ENCODE measurements at places on chromosomes 3 and 15.

GRCh38 chr3:69855436-69856162 is 116.3 kb downstream of the MITF start:
- no peak for DNase-seq

- no peak for DNase-seq
Observed at GRCh38 chr3:100209948-100210771, 50.6 kb upstream of the TBC1D23 start.

DNA sequence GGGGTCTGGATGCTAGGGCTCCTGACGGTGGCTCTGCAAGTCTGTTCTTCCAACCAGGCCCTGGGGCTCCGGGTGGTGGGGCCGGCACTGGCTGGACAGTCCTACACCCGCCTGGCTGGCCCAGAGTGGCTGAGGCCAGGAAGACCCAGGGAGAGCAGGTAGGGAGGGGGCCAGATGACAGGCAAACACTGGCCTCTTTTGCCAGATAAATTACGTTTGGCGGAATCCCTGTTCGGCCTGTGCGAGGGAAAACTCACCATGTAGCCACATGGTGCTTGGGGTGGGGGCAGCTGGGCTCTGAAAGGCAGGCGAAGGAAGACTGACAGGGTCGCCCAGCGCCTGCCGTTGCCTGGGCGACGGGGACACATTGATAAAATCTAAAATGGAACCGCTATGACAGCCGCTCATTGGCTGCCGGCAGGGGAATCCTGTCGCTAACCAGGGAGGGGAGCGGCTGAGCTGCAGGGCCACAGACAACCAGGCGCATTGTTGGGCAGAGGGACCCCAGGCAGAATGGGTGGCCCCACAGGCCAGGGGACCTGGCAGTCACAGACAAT is 30.4 kb downstream of the IQSEC1 start:
- no peak for DNase-seq

DNA sequence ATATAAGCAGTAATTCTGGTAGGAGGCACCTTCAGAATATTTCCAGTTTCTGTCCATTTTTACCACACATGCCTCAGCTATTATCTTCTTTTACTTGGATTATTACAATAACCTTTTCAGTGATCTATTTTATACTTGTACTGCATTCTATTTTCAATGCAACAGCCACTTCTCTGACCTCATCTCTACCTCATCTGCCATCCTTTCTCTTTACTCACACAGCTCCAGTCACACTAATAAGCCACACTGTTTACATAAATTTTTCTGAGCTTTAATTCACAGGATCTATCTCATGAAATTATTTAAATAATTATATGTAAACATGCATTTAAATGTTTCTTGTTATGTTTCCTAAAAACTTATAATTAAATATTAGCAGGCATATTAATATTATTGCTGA is 47.3 kb upstream of the BCHE start:
- DNase-seq, result no peak

DNA sequence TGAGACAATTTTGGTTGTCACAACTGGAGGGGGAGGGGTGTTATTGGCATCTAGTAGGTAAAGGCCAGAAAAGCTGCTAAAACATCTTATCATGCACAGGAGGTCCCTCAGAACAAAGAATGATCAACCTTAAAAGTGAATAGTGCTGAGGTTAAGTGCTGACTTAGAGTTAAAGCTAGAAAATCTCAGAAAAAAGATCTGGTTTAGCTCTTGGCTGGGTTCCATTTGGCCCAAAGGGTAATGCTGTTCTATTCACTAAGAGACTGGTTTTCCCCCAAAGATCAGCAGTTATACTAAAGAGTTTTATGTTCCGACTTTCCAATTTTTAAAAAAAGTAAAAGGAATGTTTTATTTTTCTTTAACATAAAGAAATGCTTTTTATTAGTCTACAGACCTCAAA is 15.6 kb downstream of the DCBLD2 start:
- DNase-seq, result no peak

DNA sequence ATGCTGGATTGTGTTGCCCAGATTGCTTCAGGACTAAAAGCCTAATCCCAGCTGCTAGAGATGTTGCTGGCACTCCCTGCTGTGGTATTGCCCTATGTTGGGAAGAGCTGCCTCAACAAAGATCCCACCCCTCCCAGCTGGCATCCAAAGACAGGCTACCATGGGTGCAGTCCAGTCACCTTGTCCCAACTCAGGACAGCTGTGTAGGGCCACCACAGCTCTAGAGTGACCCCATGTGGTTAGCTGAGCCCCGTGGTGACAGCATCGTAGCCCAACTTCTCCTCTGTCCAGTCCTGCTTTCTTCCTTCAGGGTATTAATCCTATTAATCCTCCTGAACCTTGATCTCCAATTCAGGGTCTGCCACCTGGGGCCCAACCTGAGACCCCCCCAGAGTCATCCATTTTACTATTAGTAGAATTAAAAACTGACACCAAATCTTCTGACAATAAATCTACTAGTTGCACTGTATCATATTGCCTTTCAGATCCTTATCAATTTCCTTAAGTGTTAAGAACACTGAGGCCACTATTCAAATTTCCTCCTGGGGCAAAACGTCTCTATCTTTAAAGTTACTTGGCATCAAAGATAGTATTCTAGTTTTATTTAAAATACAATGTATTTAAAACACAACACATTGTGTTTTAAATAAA is 83.5 kb downstream of the AQP9 start:
- peak; percentile 51 for DNase-seq

- no peak for DNase-seq
Observed at GRCh38 chr3:170802164-170803151, 67.5 kb downstream of the RPL22L1 start.

- no peak for DNase-seq
Observed at GRCh38 chr15:90990446-90990845, 3.9 kb downstream of the PRC1 start.

DNA sequence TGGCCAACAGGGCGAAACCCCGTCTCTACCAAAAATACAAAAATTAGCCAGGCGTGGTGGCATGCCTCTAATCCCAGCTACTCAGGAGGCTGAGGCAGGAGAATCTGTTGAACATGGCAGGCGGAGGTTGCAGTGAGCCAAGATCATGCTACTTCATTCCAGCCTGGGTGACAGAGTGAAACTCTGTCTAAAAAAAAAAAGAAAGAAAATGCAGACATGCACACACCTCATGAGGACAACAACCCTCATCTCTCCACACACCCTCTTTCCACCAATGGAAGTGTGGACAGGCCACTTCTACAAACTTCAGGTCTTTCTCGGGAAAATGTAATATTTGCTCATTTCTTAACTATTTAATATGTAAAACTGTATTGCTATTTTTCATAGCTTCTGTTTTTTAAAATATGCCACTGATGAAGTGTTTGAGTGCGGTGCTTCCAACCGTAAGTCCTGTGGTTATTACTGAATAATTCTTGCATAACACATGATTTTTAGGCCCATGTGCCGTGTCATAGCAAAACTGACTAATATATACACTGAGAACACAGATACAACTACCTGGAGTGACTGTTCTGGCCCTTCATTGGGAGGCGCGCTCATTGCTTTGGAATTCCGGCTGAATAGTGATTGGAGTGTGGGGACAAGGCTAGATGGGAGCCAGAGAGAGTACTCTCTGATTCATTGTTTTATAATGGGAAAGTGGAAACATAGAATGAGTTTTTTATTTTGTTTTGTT is 23.1 kb downstream of the LRRC31 start:
- DNase-seq, result no peak

GRCh38 chr15:59553879-59554735 is 57.5 kb upstream of the GCNT3 start:
- DNase-seq, result peak; percentile 55

- DNase-seq, result no peak
Observed at GRCh38 chr3:39515681-39516441, 48.4 kb downstream of the MOBP start.

DNA sequence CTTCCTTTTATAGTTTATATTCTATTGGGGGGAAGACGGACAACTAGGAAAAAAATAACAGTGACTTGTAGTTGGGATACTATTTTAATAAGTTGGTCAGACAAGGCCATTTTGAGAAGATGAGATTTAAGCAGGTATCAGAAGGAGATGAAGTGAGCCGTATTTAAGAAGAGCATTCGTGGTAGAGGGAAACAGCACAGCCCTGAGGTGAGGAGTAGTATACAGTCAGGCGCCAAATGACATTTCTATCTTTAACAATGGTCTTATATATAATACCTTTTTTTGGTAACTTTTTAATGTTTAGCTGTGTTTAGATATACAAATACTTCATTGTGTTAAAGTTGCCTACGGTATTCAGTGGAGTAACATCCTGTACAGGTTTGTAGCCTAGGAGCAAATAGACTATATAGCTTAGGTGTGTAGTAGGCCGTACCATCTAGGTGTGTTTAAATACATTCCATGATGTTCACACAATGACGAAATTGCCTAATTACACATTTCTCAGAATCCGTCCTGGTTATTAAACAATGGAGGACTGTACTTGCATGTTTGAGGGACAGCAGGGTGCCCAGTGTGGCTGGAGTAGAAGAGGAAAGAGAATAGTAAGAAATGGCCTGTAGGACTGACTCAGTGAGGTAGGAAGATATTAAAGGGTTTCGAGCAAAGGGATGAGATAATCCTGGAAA is 1.6 kb downstream of the NKTR start:
- DNase-seq, result no peak

GRCh38 chr3:88912294-88912877 is 195.0 kb upstream of the EPHA3 start:
- no peak for DNase-seq

GRCh38 chr3:38107911-38108648 is 28.8 kb downstream of the ACAA1 start:
- no peak for DNase-seq

GRCh38 chr15:39302936-39303335 is 277.9 kb upstream of the THBS1 start:
- DNase-seq, result no peak

DNA sequence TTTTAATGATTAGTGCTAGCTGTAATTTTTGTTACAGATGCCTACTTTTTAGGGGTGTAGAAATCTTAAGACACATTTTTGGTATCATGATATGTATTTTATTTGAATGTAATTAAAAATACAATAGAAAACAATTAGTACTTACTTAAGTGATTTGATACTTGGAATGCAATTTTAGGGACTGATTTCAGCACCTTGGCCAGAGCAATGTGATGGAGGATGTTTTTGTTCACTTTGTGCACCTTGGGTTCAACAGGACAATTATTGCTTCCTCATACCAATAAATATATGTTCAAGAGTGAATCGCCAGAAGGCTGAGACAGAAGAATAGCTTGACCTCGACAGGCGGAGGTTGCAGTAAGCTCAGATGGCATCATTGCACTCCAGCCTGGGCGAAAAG is 22.3 kb downstream of the GMNC start:
- DNase-seq, result no peak

DNA sequence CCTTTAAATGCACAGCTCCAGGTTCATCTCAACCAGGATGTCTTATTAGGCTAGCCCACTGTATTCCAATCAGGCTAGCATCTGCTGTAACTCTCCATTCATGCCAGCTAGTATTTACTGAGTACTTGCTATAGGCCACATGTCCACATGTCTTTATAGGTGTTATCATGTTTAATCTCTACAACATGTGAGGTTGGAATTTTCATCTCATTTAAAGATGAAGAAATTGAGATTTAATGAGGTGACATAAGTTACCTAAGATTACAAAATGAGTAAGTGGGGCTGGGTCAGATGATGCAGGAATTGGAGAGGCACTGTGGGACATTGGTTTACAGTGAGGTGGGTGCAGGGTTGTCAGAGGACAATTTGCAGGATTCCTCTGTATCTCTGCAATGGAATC is 2.9 kb downstream of the IFT122 start:
- no peak for DNase-seq

GRCh38 chr15:66844747-66845145 is 142.7 kb downstream of the SMAD6 start:
- DNase-seq, result no peak

GRCh38 chr3:37475435-37475834 is 301.1 kb upstream of the LRRFIP2 start:
- no peak for DNase-seq

DNA sequence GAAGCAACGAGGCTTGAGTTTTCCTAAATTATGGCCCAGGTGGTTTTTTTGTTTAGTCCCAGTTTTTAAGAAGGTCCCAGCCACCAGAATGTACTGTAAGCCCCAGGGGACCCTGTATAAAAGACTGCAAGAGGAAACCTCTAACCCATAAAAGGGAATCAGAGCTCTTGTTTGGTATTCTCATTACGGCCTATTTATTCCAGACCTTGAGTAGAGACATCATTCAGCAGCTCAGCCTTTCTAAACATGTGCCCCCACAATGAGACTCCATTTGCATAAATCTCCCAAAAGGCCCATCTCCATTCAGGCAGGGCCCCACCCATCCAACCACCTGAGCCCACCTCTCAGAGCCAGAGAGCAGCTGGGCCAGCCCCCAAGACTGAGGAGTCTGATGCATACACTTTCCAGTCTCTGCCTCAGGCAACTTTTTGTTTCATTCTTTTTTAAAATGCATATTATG is 25.7 kb downstream of the ZDHHC3 start:
- no peak for DNase-seq

GRCh38 chr3:101677436-101678286 is 729 bp upstream of the ZBTB11 start:
- no peak for DNase-seq

Measured in HuH-7 (cell line).